Endothelial cell of umbilical vein (primary cell): ENCODE measurements at places on chromosomes 2 and 18. TPM values are rescaled to one million over a fixed set of nuclear protein-coding genes. Genes with fewer than 3 reads are reported as not detected.

Gene TNFAIP6
- polyA plus RNA-seq, result not detected in 2 replicates

Gene SMYD5
- polyA plus RNA-seq, result 16.2 and 19.9 TPM in 2 replicates

Gene REG1A
- polyA plus RNA-seq, result not detected in 2 replicates

Gene SNTG2
- not detected in 2 replicates for polyA plus RNA-seq

Gene CASP10
- polyA plus RNA-seq, result 15.7 and 16.4 TPM in 2 replicates

Gene CACNB4
- 0.13 and 0.23 TPM in 2 replicates for polyA plus RNA-seq

Gene DRC1
- not detected in 2 replicates for polyA plus RNA-seq

Gene FEV
- polyA plus RNA-seq, result not detected in 2 replicates

Gene ARHGEF33
- polyA plus RNA-seq, result 0.03 and 0.15 TPM in 2 replicates

Gene CYP20A1
- polyA plus RNA-seq, result 6.6 and 9.6 TPM in 2 replicates

Gene IL37
- polyA plus RNA-seq, result not detected in 2 replicates

- no peak for DNase-seq
Measured at GRCh38 chr2:162422894-162423293, 79.0 kb downstream of the GCA start.

DNA sequence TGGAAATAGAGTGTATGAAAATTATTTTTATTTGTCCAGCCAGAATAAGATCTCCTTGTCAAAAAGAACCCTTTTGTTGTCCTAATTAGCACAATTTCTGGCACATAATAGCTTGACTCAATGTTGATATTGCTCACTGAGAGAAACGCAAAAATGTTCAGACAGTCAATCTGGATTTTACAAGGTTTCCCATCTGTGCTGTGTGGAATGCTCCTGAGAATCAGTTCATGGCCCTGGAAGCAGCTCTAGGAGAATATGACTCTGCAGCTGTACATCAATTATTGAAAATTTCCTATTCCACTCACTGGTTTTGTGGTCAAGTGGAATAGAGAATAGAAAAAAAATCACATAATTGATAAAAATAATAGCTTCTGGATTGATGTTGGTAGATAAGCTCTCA is 1582.9 kb upstream of the NXPH2 start:
- DNase-seq, result no peak

DNA sequence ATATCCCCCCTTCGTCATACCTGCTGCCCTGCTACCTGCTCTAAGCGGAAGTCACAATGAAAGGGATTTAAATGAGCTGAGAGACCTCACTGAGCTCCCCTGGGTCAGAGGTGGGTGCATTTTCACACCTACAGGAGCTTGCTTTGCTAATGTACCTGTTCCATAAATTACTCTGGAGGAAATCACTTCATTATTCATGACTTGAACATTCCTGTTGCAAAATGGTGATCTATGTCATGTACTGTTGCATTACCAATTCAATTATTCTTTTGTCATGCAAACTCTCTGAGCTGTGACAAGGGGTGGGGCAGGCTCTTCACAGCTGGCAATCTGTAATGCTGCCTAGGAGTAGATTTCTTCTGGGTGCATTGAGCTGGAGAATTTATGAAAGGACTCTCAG is 761.3 kb downstream of the TSN start:
- no peak for DNase-seq

DNA sequence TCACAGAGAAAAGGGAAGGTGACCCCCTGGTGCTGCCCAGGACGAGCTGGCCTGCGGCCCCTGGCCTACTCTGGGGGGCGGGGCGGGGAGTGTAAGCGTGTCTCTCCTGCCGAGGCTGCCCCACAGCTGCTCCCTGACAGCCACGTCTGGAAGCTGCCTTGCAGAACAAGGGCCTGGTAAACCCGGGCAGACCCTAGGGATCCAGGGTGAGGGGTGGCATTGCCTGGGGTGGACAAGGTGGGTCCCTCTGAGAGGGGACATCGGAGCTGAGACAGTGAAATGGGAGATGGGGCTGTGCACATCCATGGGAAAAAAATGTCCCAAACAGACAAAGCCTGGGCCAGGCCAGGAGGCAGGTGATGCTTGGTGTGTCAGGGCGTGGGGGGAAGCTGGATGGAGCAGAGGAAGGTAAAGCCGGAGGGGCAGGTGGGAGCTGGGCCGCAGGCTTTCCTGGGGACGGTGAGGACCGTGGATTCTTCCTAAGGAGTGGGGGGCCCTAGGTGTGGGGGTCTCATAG is 66.0 kb upstream of the HDAC4 start:
- DNase-seq, result no peak

DNA sequence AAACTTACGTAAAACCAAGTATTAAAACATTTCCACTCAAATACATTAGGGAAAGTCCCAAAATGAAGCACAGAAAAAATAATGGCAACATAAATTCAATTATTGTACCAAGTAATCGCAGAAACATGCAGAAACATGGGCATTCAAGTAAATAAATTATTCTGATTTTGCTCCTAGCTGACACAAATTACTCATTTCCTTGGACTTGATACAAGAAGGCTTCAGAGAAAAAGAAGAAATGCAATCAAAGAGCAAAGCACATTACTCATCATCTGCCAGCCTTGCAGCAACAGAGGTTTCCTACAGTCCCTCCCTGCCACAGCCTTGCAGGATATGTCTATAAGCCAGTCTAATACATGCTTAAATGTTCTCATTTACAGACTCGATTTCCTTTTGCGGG is 439.8 kb upstream of the LYPD1 start:
- no peak for DNase-seq

GRCh38 chr2:129769185-129769991 is 210.1 kb upstream of the RAB6C start:
- DNase-seq, result no peak

DNA sequence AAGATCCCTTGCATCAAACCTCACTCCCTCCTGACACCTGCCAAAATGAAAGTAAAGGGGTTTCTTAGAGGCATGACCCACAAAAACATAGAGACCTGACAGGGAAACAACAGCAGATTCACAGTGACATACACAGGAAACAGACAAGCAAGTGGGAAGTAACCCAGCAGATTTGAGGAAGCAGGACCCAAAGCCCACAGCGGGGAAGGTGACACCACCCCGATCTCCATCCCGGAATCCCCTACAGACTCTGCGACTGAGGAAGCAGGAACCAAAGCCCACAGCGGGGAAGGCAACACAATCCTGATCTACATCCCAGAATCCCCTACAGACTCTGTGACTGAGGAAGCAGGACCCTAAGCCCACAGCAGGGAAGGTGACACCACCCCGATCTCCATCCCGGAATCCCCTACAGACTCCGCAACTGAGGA is 21.6 kb downstream of the CIB4 start:
- DNase-seq, result no peak

DNA sequence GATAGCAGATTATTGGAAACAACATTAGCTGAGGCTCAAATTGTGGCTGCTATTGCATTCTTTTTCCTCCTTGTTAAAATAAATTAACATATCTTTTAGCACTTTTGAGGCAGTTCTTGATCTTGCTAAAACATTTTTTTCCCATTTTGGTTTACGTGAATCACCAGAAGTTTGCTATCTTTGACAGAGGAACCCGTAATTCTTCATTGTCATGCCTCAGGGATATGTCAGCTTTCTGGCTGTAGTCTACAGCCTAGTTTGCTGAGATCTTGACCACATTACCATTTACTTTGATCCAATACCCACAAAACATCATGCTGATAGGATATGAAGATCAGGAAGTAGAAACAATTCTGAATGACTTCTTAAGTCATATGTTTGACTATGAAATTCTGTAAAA is 25.1 kb upstream of the FANCL start:
- DNase-seq, result no peak

DNA sequence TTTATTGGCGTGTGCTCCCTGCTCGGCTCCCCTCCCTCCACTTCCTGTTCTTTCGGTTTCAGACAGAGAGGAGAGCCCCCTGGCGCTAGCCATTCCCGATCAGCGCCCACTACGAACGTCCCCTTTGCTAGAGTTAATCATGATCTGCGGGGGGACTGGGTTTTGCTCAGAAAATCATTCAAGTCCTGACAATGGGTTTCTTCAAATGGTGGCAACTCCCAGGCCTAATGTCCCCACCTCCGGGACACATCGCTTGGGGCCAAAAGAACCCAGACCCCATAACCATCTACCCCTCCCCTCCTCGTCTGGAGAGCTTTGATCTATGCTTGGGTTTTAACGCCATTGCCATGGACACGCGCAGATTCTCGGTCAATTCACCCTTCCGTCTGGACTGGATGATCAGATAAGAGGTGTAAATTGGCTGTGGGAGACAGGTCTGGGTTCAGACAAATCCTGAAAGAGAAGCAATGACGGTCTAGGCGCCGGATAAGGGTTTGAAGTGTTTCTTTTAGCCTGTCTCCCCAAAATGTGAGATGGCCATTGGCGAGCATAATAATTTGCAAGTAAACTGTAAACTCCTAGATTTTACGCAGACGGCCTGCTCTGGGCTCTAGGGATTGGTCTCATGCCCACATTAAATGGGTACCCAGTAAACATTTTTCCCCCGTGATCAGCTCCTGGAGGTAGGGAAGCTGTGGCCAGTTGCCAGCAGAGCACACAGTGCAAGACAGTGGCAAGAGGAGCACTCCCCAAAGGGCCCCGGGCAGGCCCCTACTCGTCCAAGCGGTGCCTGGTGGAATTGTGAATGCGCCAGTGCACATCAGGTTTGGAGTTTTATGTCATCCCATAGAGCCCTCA is 4.7 kb downstream of the NRP2 start:
- peak; percentile 51 for DNase-seq

- no peak for DNase-seq
Measured at GRCh38 chr18:6156446-6156845, 258.3 kb downstream of the L3MBTL4 start.

DNA sequence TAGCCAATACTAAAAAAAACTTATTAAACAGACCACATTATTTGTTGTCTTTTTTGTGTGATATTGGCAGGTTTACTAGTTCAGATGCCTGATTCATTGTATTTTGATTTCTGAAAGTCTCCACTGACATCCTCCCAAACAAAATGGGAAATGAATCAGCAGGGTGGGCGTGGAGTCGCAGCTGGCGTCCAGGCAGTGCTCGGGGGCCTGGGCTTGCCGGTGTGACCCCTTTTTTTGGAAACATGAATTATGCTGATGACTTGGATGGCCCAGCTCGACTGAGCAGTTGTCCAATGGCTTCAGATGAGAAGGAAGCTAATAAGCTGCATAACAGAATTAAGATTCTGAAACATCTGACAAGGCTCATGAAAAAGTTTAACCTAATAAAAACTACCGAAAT is 1.7 kb upstream of the KCNG2 start:
- DNase-seq, result peak; percentile 5

DNA sequence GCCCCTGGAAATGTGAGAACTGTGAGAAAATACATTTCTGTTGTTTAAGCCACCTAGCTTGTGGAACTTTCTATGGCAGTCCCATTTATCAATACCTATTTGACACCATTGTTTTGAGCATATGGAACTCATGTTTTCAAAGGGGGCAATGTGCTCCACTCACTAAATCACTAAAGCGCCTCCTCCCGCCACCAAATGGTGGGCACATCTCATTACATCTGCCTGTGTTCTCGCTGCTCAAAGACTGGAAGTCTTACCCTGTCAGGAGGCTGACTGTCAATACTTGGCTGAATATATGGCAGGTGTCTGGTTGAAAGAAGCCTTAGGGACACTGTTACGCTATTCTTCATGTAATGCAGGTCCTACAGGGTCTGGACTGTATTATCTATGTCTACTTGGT is 767.7 kb downstream of the TSN start:
- DNase-seq, result no peak

DNA sequence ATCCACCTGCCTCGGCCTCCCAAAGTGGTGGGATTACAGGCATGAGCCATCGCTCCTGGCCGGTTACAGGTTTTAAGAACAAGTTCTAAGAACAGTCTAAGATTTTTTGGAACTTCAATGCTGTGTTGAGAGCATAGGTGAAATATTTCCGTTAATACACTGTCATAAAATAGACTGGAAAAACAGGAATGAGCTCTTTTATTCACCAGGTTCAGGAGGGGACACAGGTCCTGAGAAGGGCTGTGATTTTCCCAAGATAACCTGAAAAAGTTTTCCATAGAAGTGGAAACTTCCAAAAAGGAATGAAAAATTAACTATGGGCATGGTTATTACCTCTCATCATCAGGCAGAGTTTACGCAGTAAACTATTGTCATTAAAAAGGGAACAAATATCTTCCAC is 97.6 kb upstream of the TMEM178A start:
- no peak for DNase-seq

GRCh38 chr18:79353267-79353666 is 42.5 kb upstream of the NFATC1 start:
- DNase-seq, result no peak

DNA sequence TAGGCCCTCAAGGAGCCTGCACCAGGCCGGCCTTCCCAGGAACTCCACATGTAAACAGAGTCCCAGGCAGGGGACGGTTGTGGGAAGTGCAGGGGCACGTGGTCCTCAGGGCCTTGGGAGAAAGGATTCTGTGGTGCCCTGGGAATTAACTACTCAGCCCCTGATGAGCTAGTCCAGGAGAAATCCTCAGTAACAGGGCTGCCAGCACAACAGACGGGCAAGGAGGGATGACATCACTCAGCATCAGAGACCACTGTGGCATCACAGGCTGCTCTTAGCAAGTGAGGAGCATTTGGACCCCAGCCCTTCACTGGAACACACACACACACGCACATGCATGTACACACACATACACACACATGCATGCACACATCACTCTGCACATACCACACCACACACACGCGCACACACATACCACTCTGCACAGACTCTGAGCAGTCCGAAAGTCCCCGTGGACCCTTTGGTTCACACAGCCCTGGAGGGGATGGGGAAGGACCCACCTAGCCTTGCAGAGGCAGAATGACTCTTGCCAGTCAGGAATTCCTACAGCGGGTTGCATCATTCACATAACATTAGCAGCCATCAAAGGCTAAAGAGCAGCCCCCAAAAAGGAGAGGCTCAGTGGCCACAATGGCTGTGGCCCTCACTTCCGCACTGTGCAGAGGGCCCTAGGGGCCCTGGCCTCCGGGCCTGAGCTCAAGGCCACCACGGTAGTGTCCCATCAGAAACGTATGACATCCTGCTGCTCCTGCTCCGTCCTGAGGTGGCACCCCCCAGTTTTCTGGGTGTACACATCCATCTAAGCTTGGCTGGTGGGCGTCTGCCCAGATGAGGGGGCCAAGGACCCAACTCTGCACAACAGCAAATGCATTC is 1.9 kb upstream of the NMUR1 start:
- DNase-seq, result no peak
